Stimulated activated CD8-positive, alpha-beta memory T cell treated with anti-CD3 and anti-CD28 coated beads, Interleukin-15, amount 100 ng/mL, for 48 hours (primary cell): ENCODE measurements at places on chromosomes 6 and 20.

DNA sequence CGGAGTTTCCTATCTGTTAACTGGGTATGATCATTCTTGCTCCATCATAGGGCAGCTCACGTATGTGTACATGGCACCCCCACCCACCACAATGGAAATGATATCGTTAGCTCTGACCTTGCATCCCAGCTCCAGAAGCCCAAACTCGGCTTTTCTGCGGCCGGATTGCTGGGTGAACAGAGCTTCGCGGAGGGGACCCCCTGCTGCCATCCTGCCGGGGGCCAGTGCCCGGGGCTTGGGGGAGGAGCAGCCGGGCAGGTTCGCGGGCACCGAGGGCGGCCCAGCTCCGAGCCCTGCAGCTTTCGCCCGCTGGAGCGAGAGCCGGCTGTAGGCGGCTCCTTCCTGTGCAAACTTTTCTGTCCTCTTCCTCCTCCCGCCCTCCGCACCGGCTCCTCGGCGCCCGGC is 24.9 kb upstream of the FUCA2 start:
- peak; percentile 36 for DNase-seq

DNA sequence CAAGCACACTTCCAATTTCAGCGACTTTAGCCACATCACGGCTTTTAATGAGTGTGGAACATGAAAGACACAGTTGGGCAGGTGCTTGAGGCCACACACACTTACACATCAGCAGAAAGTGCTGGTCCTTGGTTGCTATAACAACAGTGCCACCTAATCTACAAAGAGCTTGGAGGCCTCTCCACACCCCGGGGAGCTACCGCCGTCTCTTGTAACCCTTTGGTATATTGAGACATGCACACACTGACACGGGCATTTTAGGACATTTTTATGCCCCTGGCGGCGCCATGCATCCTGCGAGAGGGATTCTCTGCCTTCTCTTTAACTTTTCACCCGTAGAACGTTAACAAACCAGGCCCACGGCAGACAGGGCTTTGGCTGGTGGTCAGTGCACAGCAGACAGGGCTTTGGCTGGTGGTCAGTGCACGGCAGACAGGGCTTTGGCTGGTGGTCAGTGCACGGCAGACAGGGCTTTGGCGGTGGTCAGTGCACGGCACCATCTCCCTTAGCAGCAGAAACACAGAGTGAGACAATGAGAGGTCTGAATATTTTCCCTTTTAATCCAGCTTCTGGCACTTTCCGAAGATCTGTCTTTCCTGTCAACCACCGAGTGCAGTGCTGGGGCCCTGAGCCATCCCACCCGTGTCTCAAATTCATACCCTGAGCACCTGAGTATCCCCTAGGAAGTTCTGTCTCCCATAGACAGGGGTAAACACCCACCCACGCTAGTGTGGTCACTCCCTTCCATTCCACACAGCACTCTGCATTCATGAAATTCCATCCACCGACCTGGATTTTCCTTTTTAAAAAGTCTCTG is 116.6 kb upstream of the RPS6KA2 start:
- no peak for DNase-seq

GRCh38 chr20:45037050-45037449 is 63.9 kb downstream of the KCNS1 start:
- DNase-seq = no peak

DNA sequence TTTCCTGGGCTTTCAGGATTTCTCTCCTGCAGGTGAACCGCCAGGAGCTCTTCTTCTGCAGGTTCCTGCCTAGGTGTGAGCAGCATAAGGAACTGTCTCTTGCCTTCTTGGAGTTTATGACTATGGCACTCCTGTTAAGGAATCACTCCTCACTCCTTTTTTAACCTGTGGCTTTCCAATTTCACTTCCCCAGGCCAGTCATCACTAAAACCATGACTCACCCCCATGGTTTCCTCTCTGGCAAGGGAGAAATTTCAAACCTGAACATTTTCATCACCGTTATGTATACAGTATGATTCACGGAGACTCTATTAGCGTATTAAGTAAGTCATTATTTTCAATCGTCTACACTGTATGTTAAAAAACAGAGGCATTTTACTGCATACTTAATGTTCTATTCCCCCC is 78.2 kb upstream of the ARID1B start:
- DNase-seq = no peak

DNA sequence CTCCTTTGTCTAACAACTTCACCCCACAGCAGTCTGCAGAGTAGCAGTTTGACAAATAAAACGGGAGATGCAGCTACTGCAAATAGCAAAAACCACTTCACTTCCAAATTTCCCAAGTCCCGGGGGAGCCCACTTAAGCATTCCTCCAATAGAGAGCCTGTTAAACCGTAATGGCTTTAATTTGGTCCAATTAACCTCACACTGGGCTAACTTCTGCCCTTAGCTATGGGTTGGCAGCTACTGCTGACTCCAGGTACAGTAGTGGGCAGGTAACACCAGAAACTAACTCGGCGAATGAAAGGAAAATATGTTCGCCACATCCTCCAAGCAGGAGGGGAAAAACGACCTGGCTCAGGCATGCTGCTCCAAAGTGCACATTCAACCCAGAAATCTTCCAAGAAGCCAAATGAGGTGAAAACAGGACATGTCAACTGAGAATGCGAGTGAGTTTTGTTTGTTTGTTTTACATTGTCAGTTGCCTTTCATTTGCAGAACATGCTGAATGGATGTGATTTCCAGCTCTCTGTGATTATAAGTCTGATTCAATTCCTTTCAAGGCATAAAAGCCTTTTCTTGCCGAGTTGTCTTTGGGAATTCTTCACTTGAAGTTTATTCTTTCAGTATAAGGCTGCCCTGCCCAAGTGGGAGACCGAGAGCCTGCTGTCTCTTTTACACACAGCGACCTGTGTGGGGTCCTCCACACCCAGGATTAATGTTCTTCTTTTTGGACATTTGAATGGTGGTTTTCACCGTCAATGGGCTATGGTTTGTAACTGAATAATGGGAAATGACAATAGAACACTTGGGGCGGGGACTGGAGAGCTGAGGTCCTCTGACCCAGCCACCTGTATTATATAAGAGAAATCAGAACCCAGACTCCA is 117.3 kb upstream of the ARMC2 start:
- DNase-seq = no peak

GRCh38 chr6:8983202-8983688 is 547.9 kb upstream of the SLC35B3 start:
- peak; percentile 15 for DNase-seq

- DNase-seq = no peak
Observed at GRCh38 chr6:40953486-40953885, 85.5 kb downstream of the UNC5CL start.

- no peak for DNase-seq
Observed at GRCh38 chr6:8506126-8506525, 70.8 kb upstream of the SLC35B3 start.

GRCh38 chr20:62396367-62397239 is 9.7 kb downstream of the RPS21 start:
- DNase-seq = no peak

GRCh38 chr20:19937651-19938420 is 79.3 kb upstream of the NAA20 start:
- peak; percentile 15 for DNase-seq

DNA sequence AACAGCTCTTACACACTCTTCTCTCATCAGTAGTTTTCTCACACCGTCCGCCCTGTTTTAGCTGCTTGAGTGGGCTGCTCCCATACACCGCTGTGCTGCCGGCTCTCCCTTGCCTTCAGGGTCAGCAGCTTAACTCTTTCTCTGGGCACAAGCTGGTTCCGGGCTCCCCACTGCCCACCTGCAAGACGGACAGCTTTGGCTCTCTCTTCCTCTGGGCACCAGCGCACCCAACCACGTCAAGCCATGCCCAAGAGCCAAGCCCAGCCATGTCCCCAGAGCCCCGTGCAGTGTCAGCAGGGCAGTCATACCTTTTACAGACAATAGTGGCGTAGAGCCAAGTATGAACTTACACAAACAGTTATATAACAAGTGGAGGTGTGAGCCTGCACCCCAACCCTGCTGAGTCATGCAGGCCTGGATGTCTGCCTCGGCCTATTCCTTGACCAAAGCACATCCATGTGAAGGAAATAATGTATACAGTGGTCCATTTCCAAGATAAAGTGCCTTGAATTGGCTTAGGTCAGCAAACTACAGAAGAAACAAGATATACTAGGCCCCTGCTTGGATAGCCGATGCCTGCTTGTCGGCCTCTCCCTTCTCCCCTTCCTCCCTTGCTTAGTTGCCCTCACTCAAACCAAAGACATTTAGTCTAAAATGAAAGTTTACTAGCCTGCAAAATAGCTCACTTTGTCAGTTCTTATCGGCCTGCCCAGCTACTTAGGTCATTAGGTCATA is 89.3 kb downstream of the JPH2 start:
- no peak for DNase-seq

GRCh38 chr6:106446287-106446885 is 85.9 kb downstream of the CRYBG1 start:
- DNase-seq = no peak

DNA sequence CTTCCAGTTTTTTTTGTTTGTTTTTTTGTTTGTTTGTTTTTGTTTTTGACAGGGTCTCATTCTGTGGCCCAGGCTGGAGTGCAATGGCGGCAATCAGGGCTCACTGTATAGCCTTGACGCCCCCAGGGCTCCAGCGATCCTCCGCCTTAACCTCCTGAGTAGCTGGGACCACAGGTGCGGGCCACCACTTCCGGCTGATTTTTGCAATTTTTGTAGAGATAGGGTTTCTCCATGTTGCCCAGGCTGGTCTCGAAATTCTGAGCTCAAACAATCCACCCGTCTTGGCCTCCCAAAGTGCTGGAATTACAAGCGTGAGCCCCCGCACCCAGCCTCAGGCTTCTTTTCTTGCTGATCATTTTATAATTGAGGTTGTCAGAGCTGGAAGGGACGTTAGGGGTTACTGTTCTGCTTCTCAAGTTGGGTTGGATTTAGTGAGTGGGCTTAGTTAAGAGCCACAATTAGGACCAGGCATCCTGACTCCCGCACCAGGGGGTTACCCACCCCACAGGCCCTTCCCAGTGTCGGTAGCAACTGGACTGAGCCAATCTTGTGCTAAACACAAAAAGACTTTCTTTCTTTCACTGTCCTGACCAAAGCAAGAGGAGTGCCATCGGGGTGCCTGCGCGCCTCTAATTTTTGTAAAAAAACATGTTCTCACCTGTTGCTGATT is 13.1 kb upstream of the ZSCAN9 start:
- no peak for DNase-seq

DNA sequence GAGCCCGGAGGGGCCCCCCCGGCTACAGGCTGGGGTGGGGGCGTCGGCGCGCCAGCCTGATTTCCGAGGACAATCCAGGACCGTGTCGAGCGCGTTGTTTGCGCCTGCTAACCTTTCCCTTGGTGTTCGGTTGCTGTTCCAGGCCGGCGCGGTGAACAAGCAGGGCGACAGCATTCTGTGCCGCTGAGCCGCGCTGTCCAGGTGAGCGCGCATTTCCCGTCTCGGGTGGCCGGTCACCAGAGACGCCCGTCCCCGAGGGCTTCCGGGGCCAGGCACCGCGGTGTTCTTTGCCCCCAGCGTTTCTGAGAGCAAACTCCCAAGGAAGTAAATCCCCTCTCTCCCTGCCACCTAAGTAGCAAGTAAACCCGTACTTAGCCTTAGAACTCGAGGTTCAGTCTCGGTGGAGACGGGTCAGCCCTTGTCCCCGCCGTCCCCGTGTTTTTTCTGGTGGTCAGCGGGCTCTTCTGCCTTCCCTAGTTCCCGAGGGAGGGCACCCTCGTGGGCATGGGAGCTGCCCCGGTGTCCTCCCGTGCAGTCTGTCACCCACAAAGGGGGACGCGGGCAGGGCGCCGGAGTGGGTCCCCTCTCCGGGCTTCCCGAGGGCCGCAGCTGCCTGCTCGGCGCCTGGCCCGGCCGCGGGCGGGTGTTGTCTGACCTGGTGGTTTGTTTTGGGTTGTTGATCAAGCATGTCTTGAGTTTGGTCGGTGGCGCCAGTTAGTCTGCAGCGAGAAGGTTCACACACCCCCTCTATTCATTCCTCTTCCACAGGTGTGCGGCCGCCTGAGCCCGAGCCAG is 1.5 kb downstream of the ID4 start:
- no peak for DNase-seq

GRCh38 chr6:111865049-111865585 is 8.1 kb downstream of the FYN start:
- no peak for DNase-seq

GRCh38 chr6:105359419-105360370 is 43.2 kb downstream of the PREP start:
- no peak for DNase-seq

- DNase-seq = no peak
Observed at GRCh38 chr6:10662207-10662606, 32.2 kb downstream of the C6orf52 start.

DNA sequence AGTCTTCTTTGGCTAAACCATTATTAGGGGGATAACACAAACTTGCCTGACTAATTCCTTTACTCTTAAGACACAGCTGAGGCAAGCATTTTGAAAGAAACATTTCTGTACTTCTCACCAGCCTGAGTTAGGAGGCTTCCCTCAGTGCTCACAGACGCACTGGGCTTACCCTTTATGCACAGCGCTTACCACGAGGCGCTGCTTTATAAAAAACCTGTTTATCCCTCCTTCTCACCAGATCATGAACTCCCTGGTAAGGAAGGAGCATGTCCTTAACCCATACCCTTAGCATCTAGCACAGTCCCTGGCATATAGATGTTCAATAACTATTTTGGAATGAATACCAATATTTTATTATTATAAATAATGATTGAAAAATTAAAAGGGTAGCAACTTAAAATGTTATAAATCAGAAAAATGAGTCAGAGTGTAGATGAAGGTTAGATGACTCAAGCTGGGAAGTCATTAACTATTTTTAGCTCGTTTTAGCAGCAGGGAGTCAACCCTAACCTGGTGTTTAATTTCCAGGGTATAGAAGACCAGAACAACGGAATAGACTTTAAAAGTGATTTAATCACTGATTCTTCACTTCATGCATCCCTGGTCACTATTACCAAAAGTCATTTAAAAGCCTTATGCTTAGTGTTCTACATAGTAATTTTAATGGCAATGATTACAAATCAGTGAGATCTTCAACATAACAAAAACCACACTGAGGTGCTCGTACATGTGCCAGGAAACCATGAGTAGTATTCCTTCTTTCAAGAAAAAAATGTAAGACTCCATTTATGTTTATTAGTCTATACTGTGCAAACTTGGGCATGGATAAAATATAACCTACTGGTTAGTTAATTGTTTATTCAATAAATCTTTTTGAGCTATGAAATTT is 4.1 kb upstream of the TPD52L1 start:
- DNase-seq = no peak

DNA sequence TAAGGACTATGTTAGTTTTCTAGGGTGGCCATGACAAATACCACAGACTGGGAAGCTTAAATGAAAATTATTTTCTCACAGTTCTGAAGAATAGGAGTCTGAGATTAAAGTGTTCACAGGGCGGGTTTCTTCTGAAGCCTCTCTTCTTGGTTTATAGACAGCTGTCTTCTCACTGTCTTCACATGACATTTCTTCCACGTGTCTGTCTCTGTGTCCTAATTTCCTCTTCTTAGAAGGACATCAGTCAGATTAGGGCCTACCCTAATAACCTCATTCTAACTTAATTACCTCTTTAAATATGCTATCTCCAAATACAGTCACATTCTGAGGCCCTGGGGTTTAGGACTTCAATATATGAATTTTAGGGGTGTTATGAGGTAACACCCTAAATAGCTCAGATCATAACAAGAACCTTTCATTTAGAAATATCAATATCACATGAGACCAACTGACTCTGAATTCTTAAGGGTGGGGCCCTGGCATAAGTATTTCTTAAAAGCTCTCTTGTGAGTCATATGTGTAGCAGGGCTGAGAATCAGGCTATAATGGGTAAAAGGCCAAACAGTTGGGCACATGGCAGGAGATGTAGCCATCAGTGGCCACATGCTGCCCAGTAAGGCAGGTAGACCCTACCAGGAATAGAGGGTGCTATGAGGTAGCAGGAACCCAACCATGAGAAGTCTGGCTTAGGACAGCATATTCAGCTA is 62.0 kb upstream of the TENT5A start:
- DNase-seq = no peak

- no peak for DNase-seq
Observed at GRCh38 chr6:37490536-37491170, 9.0 kb downstream of the CCDC167 start.
